ENCODE measurements at places on chromosomes 11 and 22.

- DNase-seq, result no peak
These were observed 71.9 kb downstream of the MICAL2 start for GRCh38 chr11:12182302-12182675.

DNA sequence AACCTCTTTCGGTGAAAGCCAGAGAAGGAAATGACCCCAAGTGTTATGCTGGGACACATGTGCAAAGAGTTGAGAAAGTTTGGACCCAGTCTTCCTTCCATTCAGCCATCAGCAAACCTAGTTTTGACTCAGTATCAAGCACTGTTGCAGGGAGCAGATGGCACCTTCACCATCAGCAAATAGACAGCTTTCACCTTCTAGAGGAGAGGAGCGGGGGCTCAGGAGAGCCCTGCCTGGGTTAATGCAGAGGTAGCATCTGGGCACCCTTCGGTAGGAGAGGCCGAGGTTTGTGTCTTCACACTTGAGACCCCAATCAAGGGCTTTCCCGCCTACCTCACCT lies 16.2 kb upstream of the MFRP start:
- no peak for DNase-seq

DNA sequence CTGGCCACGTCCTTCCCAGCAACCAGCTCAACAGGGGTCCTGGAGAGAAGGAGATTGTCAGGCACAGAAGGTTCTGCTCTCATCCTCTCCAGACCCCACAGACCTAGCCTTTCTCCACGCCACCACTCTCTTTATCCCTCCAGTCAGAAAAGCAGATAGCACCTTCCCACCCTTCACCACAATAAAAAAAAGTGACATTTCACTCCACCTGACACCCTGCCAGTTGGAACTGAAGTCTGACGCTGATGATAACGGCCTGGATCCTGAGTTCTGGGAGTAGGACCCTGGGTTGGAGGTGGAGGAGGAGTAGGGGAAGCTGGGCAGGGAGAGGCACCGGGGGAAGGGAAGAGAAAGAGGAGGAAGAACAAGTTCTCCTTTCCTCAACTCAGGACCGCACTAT lies 127.5 kb upstream of the ANO1 start:
- no peak for DNase-seq

DNA sequence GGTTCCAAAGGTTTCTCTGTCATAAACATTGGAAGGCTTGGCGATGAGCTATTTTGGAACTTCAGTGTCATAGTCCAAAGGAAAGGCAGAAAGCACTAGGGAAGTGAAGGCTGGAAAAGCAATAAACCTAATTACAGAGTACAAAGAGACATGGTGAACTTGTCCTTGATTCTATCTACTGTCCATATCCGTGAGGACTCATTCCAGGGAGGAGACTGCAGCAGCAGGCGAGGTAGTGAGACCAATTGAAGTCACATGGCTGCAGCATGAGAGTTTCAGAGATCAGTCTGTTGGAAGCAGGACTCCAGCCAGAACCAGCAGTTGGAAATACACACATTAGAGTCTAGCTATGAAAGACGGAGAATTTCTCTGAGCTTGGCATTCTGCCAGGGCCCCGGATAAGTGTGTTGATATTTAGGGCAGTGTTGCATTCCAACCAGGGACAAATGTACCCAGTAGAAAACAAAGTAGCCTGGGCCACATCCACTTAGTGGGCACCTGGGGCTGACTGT lies 54.1 kb upstream of the ARHGAP42 start:
- no peak for DNase-seq

DNA sequence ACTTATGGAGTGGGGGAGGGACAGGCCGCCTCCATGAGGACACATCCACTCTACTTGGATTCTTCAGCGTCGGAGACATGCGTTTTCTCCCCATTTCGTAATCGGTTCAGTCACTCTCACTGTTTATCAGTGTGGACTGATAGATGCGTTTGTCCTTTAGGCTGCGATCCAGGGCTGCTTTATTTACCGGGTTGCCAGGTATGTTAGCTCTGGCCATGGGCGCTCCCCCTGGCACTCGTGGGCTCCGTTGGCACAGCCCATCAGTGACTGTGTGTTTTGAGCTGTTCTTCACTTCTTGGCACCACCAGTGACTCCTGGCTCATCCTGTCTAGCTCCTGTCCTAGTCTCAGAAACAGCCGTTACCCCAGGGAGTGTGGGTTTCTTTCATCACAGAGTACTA lies 1203.3 kb downstream of the BRD1 start:
- DNase-seq, result no peak

DNA sequence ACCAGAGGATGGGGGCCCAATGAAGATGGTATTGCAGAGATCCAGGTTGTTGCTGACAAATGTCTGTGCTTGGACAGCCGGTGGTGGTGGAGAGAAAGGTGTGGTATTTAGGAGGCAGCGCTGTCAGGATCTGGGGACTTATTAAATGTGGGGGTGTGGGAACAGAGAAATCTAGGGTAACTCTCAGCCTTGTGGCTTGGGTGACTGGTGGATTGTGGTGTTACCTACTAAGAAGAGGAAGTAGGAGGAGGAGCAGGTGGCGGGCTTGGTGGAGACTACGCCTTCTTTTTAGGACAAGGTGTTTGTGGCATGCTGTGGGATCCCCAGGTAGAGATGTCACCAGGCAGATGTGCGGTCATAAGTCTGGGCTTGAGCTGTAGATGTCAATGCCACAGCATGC lies 144.0 kb downstream of the GRIK4 start:
- no peak for DNase-seq

GRCh38 chr11:83162377-83162776 lies 5.4 kb downstream of the PCF11 start:
- DNase-seq, result no peak

- no peak for DNase-seq
These were observed 11.8 kb upstream of the BCR start for GRCh38 chr22:23168391-23169042.

DNA sequence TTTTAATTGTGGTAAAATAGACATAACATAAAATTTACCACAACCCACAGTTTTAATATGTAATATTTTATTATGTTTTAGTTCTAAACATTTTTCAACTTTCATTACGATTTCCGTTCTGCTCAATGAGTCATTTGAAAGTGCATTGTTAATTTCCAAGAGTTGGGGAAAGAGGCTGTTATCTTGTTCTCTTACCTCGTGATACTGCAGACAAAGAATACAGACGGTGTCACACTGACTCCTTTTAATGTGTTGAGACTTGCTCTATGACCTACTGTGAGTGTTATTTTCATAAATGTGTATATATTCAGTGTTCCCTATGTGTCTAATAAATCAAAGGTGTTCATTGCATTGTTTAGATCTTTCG lies 10.8 kb upstream of the RAC2 start:
- no peak for DNase-seq

GRCh38 chr11:45454917-45455401 lies 168.8 kb upstream of the SYT13 start:
- no peak for DNase-seq

DNA sequence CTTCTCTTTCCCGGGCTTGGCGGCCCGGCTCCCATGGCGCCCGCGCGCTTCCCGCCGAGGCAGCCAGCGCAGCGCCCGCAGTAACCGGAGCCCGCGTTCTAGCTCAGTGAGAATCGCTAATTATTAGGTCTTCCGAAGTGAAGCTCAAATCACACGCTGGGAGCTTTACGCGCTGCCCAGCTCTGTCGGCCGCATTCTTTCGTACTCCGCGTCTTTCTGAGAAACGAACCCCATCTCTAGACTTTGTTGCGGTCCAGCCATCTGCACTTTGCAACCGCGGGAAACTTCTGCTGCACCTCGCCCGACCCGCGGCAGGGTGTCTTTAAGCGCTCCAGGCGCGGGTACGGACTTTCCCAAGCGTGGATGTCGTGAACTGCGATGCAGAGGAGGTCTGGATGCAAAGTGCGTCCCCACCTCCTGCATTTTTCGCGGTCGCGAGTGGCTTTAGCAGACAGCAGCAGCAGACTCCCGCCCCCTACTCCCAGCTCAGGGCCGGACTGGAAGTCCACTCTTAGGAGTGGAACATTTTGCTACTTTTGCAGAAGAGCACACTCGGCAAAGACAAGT lies 6.0 kb upstream of the PAX6 start:
- no peak for DNase-seq
